Hematopoietic multipotent progenitor cell treated with erythropoietin and hydrocortisone succinate and interleukin-3 and kit ligand, for 15 days (in vitro differentiated cells): ENCODE measurements at places on chromosomes 12 and 14.

DNA sequence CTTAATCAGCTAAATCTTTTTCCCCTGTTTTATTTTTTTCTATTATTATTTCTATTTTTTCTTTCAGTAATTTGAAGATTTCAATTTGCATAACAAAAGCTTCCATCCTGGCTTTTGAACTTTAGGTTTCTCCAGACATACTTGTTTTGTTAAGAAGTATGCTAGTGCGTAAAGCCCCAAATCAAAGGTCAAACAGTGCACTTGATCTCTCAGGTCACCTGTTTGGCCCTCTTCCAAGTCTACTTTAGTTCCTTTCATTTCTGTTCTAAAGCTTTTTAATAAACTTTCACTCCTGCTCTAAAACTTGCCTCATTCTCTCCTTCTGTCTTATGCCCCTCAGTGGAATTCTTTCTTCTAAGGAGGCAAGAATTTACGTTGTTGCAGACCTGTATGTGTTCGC lies 54.6 kb upstream of the ATXN7L3B start:
- DNase-seq: no peak

DNA sequence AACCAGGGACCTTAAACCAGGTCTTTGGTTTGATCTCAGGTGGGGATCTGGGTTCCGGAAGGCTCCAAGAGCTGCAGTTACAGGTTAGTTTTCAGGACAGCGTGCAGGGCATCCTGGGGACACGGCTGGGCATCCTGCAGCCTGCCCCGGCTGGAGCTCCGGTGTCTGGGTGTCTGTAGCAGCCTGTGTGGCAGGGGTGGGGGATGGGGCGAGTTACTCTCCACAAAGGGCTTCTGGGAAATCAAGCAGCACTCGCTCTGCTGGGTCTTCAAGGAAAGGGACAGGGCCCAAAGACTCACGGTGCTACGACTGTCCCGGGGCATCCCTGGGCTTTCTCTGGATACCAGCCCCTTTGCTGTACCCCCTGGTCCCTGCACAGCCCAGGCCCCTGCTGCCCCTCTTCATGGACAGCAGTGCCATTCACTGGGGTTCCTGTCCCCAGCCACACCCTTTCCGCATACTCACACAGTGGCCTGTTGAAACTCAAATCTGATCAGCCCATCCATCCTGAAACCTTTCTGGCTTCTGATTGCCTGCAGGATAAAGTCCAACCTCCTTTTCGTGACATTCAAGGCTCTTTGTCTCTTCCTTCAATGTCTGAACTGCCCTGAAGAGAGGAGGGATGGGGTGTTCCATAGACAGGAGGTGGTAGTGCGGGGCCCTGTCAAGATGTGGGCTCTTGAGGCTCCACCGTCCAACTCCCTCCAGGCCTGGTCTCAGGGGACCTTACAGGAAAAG lies 22.2 kb upstream of the PPP1R13B start:
- no peak for DNase-seq

GRCh38 chr14:77593501-77593961 lies 22.9 kb downstream of the SPTLC2 start:
- DNase-seq: no peak

GRCh38 chr12:94643606-94644005 lies 6.8 kb downstream of the TMCC3 start:
- DNase-seq: no peak

DNA sequence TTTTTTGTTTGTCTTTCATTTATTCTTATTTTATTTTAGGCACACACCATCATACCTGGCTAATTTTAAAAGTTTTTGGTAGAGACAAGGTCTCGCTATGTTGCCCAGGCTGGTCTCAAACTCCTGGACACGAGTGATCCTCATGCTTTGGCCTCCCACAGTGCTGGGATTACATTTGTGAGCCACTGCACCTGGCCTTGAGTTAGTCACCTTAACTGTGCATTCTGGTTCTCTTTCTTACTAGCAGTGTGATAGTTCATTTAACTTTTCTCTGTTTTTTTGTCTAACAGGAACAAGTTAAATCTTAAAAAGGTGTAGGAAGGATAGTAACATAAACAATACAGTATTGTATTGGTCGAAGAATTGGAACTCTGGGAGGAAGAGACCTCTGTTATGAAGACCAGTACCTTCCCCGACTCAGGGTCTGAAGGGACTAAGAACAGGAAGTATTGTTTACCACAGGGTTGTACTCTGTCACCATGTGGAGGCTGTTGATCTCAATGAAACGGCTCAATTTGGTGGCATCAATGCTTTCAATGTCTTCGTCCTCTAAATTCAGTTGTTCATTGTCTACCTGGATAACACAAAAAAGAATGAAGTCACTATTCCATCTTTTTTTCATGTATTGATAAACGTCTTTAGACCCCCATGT lies 17.7 kb downstream of the ERP27 start:
- DNase-seq: no peak

GRCh38 chr14:51776102-51776894 lies 84.1 kb upstream of the GNG2 start:
- DNase-seq: no peak
